Substantia nigra (tissue), 51 donors: ENCODE measurements at places on chromosomes 13 and 19.

DNA sequence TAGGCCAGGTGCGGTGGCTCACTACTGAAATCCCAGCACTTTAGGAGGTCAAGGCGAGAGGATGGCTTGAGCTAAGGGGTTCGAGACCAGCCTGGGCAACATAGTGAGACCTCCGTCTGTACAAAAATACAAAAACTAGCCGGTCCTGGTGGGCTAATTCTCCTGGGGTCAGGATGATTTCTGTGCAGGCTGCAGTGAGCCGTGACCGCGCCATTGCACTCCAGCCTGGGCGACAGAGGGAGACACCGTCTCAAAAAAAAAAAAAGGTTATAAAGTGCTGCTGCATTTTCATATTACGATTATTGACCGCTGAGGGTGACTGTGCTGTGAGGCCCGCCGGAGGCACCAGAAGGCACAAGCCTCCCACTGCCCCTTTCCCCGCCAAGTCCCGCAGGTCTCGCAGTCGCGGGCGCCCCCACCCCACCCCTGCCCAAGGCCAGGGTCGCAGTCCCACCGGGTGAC is 477 bp upstream of the PLEKHF1 start:
- no peak for DNase-seq

DNA sequence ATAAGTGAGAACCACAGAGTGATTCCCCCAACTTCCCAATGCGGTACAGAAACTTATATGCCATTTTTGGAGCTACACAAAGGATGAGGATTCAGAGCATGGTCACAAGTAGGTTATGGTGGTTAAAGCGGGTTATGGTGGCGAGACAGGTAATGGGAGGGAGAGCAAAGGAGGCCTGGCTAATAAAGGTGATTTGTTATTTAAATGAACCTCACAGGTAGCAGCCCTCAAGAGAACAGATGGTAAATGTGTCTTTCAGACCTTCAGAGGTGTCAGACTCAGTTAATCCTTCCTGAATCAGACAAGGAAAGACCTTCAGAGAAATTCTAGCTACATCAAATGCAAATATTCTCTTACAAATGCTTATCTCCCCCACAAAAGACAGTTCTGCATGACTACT is 1971.4 kb downstream of the OLFM4 start:
- DNase-seq: no peak

- no peak for DNase-seq
These were observed 1.7 kb downstream of the ERCC1 start for GRCh38 chr19:45421947-45422498.

DNA sequence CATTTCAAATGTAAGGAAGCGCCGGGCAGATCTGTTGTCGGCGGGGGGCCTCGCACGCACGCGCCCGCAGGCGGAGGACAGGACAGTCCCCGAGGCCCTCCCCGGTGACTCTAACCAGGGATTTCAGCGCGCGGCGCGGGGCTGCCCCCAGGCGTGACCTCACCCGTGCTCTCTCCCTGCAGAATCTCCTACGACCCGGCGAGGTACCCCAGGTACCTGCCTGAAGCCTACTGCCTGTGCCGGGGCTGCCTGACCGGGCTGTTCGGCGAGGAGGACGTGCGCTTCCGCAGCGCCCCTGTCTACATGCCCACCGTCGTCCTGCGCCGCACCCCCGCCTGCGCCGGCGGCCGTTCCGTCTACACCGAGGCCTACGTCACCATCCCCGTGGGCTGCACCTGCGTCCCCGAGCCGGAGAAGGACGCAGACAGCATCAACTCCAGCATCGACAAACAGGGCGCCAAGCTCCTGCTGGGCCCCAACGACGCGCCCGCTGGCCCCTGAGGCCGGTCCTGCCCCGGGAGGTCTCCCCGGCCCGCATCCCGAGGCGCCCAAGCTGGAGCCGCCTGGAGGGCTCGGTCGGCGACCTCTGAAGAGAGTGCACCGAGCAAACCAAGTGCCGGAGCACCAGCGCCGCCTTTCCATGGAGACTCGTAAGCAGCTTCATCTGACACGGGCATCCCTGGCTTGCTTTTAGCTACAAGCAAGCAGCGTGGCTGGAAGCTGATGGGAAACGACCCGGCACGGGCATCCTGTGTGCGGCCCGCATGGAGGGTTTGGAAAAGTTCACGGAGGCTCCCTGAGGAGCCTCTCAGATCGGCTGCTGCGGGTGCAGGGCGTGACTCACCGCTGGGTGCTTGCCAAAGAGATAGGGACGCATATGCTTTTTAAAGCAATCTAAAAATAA is 18.2 kb downstream of the IL17D start:
- DNase-seq: no peak

- no peak for DNase-seq
These were observed 76.9 kb downstream of the TNFSF13B start for GRCh38 chr13:108346376-108346775.

DNA sequence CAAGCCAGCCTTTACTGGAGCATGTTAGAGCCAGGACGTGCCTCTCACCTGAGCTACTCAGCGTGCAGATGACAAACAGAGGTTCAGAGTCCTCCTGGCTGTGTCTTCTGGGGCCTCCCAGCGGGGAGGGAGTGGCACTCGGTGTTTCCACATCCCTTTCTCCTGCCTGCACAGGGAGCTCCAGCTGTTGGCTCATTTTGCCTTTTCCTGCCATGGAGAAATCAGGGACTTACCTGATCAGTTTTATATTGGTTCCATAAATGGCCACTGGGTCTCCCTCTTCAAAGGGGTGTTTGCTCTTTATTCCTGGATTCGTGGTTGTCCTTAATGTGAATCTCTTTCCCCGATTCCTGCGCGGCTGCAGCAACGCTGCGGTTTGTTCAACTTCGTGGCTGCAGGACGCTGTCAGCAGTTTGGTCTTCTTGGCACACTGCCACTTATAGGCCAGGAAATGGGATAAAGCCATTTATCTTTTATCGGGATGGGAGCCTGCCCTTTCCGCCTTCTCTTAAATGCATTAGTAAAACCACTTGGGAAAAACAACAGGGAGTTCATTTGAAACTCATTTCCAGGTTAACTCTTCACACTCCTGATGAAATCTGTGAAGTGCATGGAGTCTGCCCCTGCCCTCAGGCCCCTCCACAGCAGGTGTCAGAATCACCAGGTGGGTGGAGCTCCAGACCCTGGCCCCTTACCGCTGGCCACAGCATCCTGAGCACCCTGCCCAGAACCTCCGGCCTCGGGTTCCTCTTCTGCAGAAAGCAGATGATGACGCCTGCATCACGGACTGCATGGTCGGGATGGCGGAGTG is 39.8 kb upstream of the MCF2L start:
- no peak for DNase-seq
